CD8-positive, alpha-beta memory T cell (primary cell): ENCODE measurements at places on chromosomes 5 and 9. TPM values are rescaled to one million over a fixed set of nuclear protein-coding genes. Genes with fewer than 3 reads are reported as not detected.
A peak's percentile ranks its signal among the peaks of the same experiment; 100 is the strongest.

PCDHB4 gene
- total RNA-seq: not detected

SLC46A2 gene
- total RNA-seq: not detected

ACTBL2 gene
- not detected for total RNA-seq

GPX8 gene
- not detected for total RNA-seq

NR6A1 gene
- 3.0 TPM for total RNA-seq

IL9 gene
- total RNA-seq: 12.5 TPM

FOXD1 gene
- 0.09 TPM for total RNA-seq

CCL27 gene
- 0.35 TPM for total RNA-seq

DNA sequence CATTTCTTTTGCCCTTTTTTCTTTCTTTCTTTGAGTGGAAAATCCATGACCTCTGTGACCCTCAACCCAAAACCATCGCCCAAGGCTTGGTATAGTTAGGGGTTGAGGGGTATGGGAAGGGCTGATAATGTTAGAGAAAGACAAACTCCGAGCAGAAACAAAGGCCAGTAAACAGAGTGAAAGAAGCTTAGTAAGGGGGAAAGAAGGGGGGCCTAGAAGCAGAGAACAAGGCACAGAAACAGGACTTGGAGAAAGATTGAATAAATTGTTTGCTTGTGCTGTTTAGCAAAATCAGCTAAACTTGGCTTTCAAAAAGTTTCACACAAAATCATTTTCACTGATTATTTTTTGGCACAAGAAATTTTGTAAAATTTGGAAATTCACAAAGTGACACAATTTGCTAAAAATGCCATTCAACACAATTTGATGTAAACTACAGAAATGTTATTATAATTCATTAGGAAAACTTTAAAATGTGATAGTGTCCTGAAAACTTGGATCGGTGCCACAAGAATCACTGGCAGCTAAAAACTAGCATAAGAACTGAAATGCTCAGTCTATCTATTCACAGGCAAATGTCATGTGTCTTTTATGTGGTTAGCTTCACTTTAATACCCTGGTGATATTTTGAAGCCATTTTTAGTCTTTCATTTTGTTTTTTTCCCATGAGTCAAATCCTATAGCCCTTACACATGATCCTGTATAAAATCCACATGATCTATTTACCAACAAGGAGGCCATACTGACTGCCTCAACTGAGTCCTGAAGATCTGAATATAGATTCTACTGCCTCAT is 276.4 kb downstream of the NR2F1-AS1 start:
- no peak overlapping the region for H3K4me3 ChIP-seq
- no peaks in the 10 kb centered on the region for H3K4me1 ChIP-seq
- H3K27ac ChIP-seq: no peak overlapping the region
- H3K36me3 ChIP-seq: no peaks in the 10 kb centered on the region
- H3K27me3 ChIP-seq: no peaks in the 10 kb centered on the region

DNA sequence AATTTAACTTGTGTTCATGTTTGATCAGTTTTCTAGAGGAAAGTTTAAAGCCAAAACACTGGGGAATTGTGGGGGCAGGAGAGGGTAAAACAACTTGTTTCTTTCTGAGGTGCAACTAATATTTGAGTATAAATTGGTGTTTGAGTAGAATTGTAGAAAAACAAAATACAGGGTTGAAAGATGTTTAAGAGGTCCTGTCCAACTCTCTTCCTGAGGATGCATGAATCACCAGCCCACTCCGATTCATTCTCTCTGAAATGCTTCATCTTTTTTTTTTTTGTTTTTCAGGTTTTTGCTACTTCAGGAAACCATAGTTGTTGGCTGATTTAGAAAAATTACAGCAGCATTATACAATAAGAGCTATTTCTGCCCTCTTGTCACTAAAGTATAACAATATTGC is 42.4 kb upstream of the TMC1 start:
- H3K27me3 ChIP-seq: no peaks in the 10 kb centered on the region
- H3K4me1 ChIP-seq: peaks cover 6% of the 10 kb centered on the region
- H3K36me3 ChIP-seq: no peaks in the 10 kb centered on the region
- no peak overlapping the region for H3K4me3 ChIP-seq

GRCh38 chr5:58455066-58455465 is 4.8 kb downstream of the PLK2 start:
- no peaks in the 10 kb centered on the region for H3K36me3 ChIP-seq
- H3K4me3 ChIP-seq: no peak overlapping the region

GRCh38 chr5:119402081-119402480 is 46.3 kb downstream of the TNFAIP8 start:
- peaks cover 11% of the 10 kb centered on the region for H3K4me1 ChIP-seq
- H3K36me3 ChIP-seq: no peaks in the 10 kb centered on the region
- no peaks in the 10 kb centered on the region for H3K27me3 ChIP-seq

DNA sequence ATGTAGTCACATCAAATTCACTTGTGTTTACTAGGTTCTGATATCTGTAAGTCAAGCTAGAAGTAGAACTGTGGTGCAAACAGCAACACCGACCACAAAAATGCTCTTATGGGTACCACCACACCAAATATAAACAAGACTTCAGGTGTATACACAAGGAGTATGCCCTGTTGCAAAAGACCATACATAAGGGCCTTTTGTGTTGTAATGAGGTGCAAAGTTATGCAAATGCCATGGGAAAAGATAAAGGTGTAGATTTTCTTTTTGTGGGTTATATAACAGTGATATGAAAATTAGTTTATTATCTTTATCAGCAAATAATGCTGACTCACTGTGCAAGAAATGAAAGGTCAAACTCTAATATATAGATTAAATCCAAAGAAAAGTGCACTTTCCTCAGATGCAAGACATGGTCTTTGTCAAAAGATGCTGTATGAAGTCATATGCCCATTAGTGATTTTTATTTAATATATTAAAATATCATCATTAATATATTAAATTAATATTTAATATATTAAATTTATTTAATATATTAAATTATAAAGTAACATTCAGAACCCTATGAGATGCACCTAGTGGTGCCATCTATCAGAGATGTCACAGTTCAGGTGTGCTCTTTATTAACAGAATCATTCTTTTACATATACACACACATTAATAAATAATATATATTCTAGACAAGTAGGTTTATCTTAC is 26.7 kb upstream of the ALDH1A1 start:
- no peaks in the 10 kb centered on the region for H3K27me3 ChIP-seq
- H3K4me1 ChIP-seq: no peaks in the 10 kb centered on the region
- DNase-seq: no peak
- H3K4me3 ChIP-seq: no peak overlapping the region

DNA sequence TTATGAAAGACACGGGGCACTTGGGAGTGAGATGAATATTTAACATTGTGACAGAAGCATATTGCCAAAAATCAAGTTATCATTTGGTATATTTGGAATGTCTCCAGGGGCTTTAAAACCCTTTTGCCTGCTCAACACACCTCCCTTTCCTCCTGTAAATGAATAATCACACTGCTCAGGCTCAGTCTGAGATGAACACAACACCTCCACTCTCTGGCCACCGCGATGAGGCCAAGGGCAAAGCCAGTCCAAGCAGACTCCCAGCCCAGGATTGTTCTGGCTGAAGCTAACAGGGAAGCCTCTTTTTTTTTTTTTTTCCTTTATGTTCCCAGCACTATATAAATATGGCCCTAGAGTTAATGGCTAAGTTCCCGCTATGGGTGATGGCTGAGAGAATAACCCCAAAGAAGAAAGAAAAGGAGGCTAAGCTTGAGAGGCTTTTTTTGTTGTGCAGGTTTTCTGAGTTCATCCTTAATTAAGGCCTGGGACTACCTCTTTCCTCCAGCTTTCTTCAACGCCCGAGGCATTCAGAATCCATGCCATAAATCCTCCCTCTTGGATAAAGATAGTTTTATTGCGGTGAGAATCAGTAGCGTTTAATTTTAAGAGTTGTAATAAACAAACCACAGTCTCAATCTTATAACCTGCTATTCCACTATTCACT is 10.5 kb upstream of the ERAP1 start:
- no peak overlapping the region for H3K4me3 ChIP-seq
- no peak for DNase-seq
- no peak overlapping the region for H3K27ac ChIP-seq
- no peaks in the 10 kb centered on the region for H3K36me3 ChIP-seq

DNA sequence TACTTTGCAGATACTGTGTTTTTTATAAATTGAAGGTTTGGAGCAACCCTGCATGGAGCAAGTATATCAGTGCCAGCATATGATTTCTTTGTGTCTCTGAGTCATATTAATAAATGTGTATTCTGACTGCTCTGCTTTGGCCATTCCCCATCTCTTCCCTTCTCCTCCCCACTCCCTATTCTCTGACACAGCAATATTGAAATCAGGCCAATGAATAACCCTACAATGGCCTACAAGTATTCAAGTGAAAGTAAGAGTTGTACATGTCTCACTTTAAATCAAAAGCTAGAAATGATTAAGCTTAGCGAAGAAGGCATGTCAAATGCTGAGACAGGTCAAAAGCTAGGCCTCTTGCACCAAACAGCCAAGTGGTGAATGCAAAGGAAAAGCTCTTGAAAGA is 82.2 kb upstream of the TLX3 start:
- H3K27me3 ChIP-seq: peaks cover 5% of the 10 kb centered on the region
- H3K4me3 ChIP-seq: no peak overlapping the region
- no peaks in the 10 kb centered on the region for H3K36me3 ChIP-seq
- no peak for DNase-seq
- H3K4me1 ChIP-seq: no peaks in the 10 kb centered on the region

DNA sequence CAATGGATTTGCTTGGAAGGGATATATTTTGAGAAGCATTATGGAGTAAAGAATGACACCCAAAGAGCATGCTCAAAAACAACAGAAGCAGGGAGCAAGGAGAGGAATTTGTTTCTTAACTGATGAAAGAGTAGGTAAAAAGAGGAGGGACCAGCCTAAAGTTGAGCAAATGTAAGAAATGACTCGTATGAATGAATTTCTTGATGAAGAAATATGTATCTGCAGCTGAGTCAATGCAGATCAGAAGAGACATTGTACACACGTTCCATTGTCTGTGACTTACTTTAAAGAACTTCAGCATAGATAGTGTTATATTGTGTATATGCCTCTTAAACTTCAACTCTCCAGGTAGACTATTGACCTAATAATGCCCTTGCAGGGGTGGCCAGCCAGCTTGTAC is 112.7 kb upstream of the NREP start:
- H3K27me3 ChIP-seq: no peaks in the 10 kb centered on the region
- DNase-seq: no peak
- H3K4me3 ChIP-seq: no peak overlapping the region
- no peak overlapping the region for H3K27ac ChIP-seq
- H3K36me3 ChIP-seq: no peaks in the 10 kb centered on the region

DNA sequence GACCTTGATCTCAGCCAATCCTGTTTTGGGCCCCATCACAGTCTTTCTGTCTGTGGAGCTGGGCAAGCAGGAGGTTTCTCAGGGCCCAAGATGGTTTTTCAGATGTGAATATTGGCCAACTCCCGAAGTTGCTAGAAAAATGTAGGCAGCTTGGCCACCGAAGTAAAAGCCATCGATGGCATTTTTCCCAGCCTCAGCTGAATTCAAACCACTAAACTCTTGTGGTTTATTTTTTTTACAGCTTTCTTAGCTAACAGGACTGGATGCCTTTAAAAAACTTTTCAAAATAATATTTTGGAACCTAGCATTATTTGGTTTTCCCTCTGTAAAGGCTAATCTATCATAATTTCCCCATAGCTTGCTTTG is 102.5 kb upstream of the ERCC6L2 start:
- no peaks in the 10 kb centered on the region for H3K36me3 ChIP-seq
- peaks cover 16% of the 10 kb centered on the region for H3K27me3 ChIP-seq
- H3K27ac ChIP-seq: no peak overlapping the region
- H3K4me1 ChIP-seq: no peaks in the 10 kb centered on the region
- no peak overlapping the region for H3K4me3 ChIP-seq

- DNase-seq: no peak
- no peak overlapping the region for H3K4me3 ChIP-seq
- no peaks in the 10 kb centered on the region for H3K36me3 ChIP-seq
- H3K4me1 ChIP-seq: no peaks in the 10 kb centered on the region
- H3K27me3 ChIP-seq: no peaks in the 10 kb centered on the region
Measured at GRCh38 chr9:86997156-86997555, 49.9 kb upstream of the GAS1 start.

GRCh38 chr9:111597852-111598732 is 1.4 kb downstream of the PTGR1 start:
- H3K27me3 ChIP-seq: peaks cover 9% of the 10 kb centered on the region
- H3K36me3 ChIP-seq: no peaks in the 10 kb centered on the region
- H3K4me1 ChIP-seq: peaks cover 18% of the 10 kb centered on the region
- DNase-seq: peak; percentile 39
- H3K27ac ChIP-seq: no peak overlapping the region
- H3K4me3 ChIP-seq: peak overlapping the region; percentile 84

DNA sequence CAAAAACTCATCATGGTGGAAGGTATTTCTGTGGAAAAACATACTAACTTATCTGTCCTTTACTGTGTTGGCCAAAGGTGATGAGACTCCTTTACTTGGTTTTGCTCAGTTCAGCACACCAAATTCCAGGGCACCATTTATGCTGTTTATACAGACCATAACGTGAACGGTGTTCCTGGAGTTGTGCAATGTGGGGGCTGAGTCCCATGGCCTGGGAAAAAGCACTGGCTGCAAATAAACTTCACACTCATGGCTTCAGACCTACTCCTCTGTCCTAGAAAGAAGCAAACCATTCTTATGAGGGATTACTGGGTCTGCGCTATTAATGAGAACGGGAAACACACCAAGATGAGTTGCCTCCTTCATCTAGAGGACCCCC is 10.4 kb downstream of the FREM1 start:
- no peak overlapping the region for H3K4me3 ChIP-seq
- H3K27me3 ChIP-seq: no peaks in the 10 kb centered on the region
- H3K4me1 ChIP-seq: no peaks in the 10 kb centered on the region

GRCh38 chr9:72681283-72681630 is 159.8 kb downstream of the TMC1 start:
- H3K4me3 ChIP-seq: no peak overlapping the region
- no peak for DNase-seq
- no peak overlapping the region for H3K27ac ChIP-seq
- no peaks in the 10 kb centered on the region for H3K4me1 ChIP-seq
- H3K36me3 ChIP-seq: no peaks in the 10 kb centered on the region

GRCh38 chr5:38831909-38832308 is 13.9 kb upstream of the OSMR start:
- H3K4me3 ChIP-seq: no peak overlapping the region
- H3K36me3 ChIP-seq: no peaks in the 10 kb centered on the region
- H3K27me3 ChIP-seq: no peaks in the 10 kb centered on the region
- DNase-seq: no peak
- H3K4me1 ChIP-seq: no peaks in the 10 kb centered on the region

- no peak overlapping the region for H3K27ac ChIP-seq
- no peaks in the 10 kb centered on the region for H3K36me3 ChIP-seq
- H3K27me3 ChIP-seq: no peaks in the 10 kb centered on the region
- no peak for DNase-seq
Measured at GRCh38 chr5:116271446-116272025, 186.7 kb downstream of the COMMD10 start.

GRCh38 chr9:72894342-72894741 is 58.5 kb downstream of the ALDH1A1 start:
- DNase-seq: no peak
- no peaks in the 10 kb centered on the region for H3K27me3 ChIP-seq
- H3K4me1 ChIP-seq: no peaks in the 10 kb centered on the region
- H3K27ac ChIP-seq: no peak overlapping the region
- H3K4me3 ChIP-seq: no peak overlapping the region
- H3K36me3 ChIP-seq: no peaks in the 10 kb centered on the region

- DNase-seq: peak; percentile 20
- peak overlapping the region; percentile 74 for H3K4me3 ChIP-seq
- H3K27me3 ChIP-seq: no peaks in the 10 kb centered on the region
- peak overlapping the region; percentile 26 for H3K27ac ChIP-seq
Measured at GRCh38 chr9:27528886-27529315, 713 bp downstream of the MOB3B start.
